IMR-90 (cell line): ENCODE measurements at places on chromosomes 13 and 19.

- no peak for DNase-seq
- H3K36me3 ChIP-seq: no peaks in the 10 kb centered on the region
- peaks cover 71% of the 10 kb centered on the region for H3K27me3 ChIP-seq
- H3K4me3 ChIP-seq: peak within 1 kb of the TSS; percentile 34
- no peak within 1 kb of the TSS for H3K27ac ChIP-seq
- peaks cover 4% of the 10 kb centered on the region; the same call in 1 of the 2 replicates for H3K4me1 ChIP-seq
Measured at GRCh38 chr19:12838182-12838885, at the start of gene MAST1. MAST1 (plus strand) TSS chr19:12838515; CDS start chr19:12838573, 58 bp downstream.

- no peaks in the 10 kb centered on the region for H3K36me3 ChIP-seq
- no peak overlapping the region for H3K4me3 ChIP-seq
- H3K27ac ChIP-seq: no peak overlapping the region
- no peak for DNase-seq
- no peaks in the 10 kb centered on the region for H3K4me1 ChIP-seq
- H3K27me3 ChIP-seq: no peaks in the 10 kb centered on the region
Measured at GRCh38 chr19:29923653-29924052, 18.4 kb upstream of the URI1 start.

DNA sequence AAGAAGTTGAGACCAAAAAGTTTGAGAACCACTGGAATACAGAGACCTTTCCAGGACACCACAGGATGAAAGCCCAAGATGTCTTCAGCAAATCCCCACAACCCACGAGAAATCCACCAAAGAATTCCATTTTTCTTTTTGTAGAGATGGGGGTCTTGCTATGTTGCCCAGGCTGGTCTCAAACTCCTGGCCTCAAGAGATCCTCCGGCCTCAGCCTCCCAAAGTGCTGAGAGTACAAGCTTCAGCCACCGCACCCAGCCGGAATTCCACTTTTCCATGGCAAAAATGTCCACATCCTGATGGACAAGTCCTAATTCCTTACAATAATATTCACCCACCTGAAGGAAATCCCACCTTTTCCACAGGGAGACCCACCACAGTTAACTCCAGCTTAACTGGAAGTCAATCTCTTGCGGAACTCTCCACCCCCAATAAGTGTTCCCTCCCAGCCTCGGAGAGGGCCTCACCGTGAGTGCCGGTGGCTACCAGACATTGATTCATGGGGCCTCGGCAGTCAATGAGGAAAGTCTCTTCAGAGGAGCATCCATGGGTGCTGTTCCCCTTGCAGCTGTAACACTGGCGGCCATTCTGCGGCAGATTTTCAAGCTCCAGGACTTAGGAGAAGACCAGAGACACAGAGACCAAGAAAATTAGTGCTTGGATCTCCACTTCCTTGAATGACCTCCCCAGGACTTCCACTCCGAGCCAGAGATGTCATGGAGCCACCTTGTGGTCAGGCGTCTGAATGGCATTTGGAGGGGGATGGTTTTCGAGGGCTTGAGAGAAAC is 12.3 kb upstream of the CADM4 start:
- H3K27ac ChIP-seq: no peak overlapping the region
- DNase-seq: peak; percentile 65
- peaks cover 58% of the 10 kb centered on the region for H3K36me3 ChIP-seq

DNA sequence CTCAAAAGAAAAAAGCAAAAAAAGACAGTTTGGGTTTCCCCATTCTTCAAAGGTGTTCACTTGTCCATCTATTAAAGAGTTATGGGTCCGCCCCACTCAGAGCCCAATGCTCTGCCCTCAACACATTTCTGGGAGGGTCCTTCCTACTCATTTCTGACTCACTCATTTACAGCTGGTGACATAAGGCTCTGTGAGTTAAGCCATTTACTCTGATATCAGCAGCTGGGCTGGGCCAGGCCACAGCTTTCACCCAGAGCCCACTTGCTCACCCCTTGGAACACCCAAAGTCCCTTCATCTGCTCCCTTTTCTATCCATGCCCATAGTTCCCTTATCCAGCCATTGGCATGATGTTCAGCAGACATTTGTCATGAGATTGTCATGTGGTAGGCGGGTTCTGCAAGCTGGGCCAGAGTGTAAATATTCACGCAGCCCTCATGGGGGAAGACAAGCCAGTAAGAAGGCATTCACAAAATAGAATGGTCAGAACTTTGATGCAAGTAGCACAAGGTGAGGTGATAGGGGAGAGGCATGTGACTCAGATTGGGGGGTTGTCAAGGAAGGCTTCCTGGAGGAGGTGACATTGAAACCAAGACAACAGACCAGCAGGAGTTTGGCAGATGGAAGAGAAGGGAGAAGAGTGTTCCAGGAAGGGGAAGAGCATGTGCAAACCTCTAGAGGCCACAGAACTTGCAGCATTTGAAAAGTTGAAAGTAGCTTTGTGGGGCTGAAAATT is 5.9 kb downstream of the MAST1 start:
- peaks cover 26% of the 10 kb centered on the region for H3K27me3 ChIP-seq
- DNase-seq: no peak
- H3K27ac ChIP-seq: no peak overlapping the region

GRCh38 chr13:79972066-79972569 is 368.8 kb downstream of the SPRY2 start:
- no peak for DNase-seq
- H3K4me3 ChIP-seq: no peak overlapping the region
- H3K27me3 ChIP-seq: no peaks in the 10 kb centered on the region
- no peak overlapping the region for H3K27ac ChIP-seq

DNA sequence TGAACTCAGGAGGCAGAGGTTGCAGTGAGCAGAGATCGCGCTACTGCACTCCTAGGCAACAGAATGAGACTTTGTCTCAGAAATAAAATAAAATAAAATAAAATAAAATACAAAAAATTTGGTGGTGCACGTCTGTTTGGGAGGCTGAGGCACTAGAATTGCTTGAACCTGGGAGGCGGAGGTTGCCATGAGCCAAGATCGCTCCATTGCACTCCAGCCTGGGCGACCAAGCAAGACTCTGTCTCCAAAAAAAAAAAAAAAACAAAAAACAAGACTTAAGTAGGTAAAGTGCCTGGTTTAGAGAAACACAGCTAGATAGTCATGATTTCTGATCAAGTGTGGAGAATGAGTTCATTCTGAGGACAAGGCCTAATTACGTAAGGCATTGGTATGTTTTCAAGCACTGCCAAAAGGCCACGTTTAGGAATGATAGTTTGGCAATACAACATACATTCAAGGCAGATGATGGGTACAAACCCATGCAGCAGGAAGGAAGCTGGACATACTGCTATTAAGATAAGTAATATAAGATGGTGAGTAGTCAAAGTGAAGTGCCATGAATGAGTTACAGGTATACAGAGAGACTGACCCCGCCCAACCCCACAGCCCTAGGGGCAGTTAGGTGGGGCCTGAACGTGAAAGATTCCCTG is 4.8 kb upstream of the UCHL3 start:
- peaks cover 3% of the 10 kb centered on the region; the same call in 1 of the 2 replicates for H3K4me1 ChIP-seq
- H3K27me3 ChIP-seq: no peaks in the 10 kb centered on the region
- DNase-seq: peak; percentile 90
- H3K27ac ChIP-seq: peak overlapping the region; percentile 60; the same call in 1 of the 2 replicates
